ENCODE measurements at places on chromosomes 1 and 21.

DNA sequence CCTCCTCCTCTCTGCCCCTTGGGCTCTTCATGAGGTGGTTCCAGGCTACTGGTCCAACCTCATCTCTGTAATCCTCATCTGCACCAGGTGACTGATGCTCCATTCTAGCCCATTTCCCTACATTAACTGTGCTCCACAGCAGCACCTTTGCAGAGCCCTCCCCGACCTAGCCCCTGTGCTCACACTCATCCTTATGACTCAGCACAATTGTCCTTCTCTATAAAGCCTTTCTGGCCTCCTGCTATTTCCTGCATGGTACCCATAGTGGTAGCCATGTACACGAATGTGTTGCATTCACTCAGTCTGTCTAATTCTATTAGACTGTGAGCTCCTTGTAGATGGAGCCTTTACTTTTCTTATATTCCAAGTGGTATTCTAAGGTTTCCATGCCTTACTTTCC is 339.0 kb downstream of the DISC1 start:
- no peak for DNase-seq

- DNase-seq, result no peak
Measured at GRCh38 chr1:194366705-194367104, 1180.3 kb upstream of the B3GALT2 start.

DNA sequence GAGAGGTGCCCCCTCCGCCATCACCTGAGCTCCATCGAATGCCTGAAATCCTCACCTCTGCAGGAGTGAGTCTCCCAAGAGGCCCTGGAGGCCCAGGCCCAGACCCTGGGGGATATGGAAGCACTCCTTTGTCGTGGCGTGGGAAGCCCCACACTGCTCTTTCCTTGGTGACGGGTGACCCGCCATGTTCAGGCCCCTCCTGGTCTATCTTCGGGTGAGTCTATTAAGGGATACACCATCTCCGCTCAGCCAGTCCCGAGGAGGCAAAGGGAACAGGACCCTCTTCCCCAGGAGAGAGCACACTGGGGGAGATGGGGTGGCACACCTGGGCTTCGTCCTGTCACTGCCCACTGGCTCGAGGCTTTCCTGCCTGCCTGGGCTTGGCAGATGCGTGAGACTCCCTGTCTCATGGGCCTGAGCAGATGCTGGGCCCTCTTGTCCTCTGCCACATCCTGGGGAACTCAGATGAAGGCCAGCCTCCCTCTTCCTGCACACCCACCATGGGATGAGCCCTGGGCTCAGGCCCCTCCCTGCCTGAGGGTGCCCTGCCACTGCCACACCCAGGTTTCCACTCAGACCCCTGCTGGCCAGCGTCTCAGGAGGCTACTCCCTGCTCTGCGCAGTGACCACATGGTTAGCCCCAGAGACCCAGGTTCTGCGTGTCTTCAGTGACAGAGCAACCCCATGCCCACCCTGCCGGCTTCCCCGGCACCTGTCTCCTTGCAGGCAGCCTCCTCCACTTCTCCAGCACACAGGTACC is 3.8 kb upstream of the NPHP4 start:
- DNase-seq, result no peak

GRCh38 chr21:28227881-28228635 is 764.6 kb downstream of the LTN1 start:
- peak; percentile 48 for DNase-seq

DNA sequence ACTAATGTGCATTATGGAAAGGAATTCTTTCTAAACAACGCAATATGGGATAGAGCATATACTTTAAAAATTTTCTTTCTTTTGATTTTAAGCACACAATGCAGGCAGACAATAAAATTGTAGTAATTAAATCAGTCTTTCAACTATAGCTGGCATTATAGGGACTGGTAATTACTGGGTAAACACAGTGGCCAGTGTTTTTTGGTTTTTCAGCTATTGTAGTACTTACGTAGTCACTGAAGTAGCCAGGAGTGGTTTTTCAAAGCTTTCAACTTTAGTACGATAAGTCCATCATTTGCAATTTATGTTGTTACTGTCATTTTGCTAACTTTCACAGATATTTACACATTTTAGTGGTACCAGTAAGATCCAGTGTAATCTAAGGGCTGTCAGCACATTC is 50.6 kb downstream of the RAB3GAP2 start:
- no peak for DNase-seq

- no peak for DNase-seq
Measured at GRCh38 chr1:208756339-208756981, 512.3 kb upstream of the PLXNA2 start.

- DNase-seq, result no peak
Measured at GRCh38 chr1:21383785-21384401, 56.0 kb upstream of the NBPF3 start.

GRCh38 chr1:205481629-205482151 is 22.8 kb upstream of the CDK18 start:
- no peak for DNase-seq

- no peak for DNase-seq
Measured at GRCh38 chr1:180311011-180311730, 81.1 kb downstream of the LHX4 start.

GRCh38 chr1:58405660-58406059 is 140.9 kb downstream of the OMA1 start:
- DNase-seq, result no peak

- no peak for DNase-seq
Measured at GRCh38 chr1:206556047-206556749, 48.9 kb downstream of the RASSF5 start.

DNA sequence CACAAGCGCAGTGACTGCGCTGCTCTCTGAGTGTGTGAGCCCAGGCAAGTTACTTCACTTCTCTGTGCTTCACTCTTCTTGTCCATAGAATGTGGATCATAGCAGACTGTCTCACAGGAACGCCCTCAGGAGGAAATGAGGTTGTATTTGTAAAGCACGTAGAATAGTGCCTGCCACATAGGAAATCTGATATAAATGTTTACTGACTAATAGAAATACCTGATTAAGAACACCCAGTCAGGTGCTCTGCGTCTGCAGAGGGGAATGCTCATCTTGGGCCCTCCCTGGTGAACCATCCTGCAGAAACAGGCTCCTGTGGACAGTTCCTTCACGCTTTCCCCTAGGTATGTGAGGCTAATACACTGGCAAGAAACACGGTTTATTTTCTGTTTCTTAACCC is 100.3 kb downstream of the BEND5 start:
- no peak for DNase-seq

DNA sequence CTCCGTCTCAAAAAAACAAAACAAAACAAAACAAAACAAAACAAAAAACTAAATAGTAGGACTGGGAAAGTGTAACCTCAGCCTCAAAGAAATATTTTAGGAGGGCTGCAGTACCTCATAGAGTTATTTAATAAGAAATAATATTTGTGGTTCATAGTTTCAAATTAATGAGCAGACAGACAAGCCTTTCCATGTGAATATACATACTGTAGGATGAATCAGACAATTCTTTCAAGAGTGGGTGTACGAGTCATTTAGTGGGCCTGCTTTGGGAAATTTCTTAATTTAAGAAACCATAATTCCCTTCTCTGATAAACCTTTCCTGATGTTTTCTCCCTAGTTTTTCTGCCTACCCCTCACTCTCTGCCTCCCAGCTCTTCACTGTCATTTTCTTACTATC is 52.5 kb downstream of the CDC14A start:
- peak; percentile 15 for DNase-seq

- DNase-seq, result peak; percentile 93
Measured at GRCh38 chr1:27366113-27366410, 699 bp downstream of the MAP3K6 start.

DNA sequence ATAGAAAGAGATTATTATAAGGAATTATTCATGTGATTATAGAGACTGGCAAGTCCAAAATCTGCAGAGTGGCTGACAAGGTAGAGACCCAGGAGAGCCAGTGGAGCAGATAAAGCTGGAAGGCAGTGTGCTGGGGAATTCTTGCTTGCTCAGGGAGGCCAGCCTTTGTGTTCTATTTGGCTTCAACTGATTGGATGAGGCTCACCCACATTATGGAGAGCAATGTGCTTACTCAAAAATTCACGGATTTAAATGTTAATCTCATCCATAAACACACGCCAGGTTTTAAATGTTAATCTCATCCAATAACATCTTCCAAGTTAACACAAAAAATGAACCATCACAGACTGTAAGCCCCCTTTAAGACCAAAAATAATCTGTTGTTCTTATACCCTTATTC is 30.2 kb upstream of the PHGDH start:
- DNase-seq, result no peak

- DNase-seq, result peak; percentile 89
Measured at GRCh38 chr1:171486048-171486519, 754 bp downstream of the PRRC2C start.

All from suppressor macrophage treated with lipopolysaccharide for 1 hour (primary cell).